ENCODE measurements at places on chromosomes 6 and 20. TPM values are rescaled to one million over a fixed set of nuclear protein-coding genes. Genes with fewer than 3 reads are reported as not detected.

DNA sequence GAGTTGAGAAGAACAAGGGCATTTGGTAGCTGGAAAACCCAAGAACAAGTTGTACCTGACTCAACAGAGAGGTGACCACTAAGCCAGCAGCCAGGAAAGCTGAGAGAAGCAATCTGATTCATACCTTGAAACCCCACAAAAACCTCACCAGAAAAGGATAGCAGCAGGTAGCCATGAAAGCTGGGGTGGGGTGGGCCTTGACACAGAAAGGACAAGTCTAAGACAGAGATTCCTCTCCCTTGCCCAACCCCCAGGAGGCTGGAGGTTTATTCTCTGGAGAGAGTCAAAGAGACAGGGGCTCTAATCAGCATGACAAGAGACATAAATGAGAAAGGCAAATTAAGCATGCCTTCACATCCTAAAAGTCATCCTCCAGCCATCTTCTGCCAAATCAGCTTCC lies 151.7 kb upstream of the DST start:
- H3K4me1 ChIP-seq = peaks cover 7% of the 10 kb centered on the region
- H3K36me3 ChIP-seq = no peaks in the 10 kb centered on the region
- H3K4me3 ChIP-seq = no peak overlapping the region
- H3K27ac ChIP-seq = no peak overlapping the region
- H3K27me3 ChIP-seq = no peaks in the 10 kb centered on the region
- no peak for DNase-seq

DNA sequence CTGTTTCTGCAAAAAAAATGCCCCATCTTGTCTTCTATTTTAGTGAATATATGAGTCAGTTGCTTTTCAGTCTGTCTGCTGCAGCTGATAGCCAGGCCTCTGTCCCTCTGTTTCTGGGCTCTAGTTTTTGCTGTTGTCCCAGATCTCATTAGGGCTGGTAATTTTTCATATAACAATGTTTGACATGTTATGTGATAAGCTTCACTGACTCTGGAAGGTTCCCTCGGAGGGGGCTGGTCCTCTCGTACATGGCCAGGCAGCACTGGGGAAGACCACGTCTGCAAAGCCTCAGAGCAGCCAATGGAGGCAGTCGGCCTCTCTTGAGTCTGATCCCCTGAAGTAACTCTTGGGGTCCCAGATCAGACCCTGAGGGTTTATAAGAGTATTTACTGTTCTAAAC lies 223.8 kb downstream of the THBS2 start:
- H3K4me3 ChIP-seq = no peak overlapping the region
- H3K27me3 ChIP-seq = peaks cover 20% of the 10 kb centered on the region

GRCh38 chr6:17281100-17281496 lies at the start of gene RBM24:
TSS of gene RBM24 (plus strand) at chr6:17281361. CDS start at chr6:17281582, 221 bp downstream.
- H3K27ac ChIP-seq = no peak within 1 kb of the TSS
- peak within 1 kb of the TSS; percentile 82 for H3K4me3 ChIP-seq
- peaks cover 20% of the 10 kb centered on the region for H3K4me1 ChIP-seq
- no peaks in the 10 kb centered on the region for H3K36me3 ChIP-seq
- peaks cover 7% of the 10 kb centered on the region for H3K27me3 ChIP-seq

GRCh38 chr6:170130201-170130621 lies 160.7 kb downstream of the DLL1 start:
- H3K27ac ChIP-seq = no peak overlapping the region
- no peak overlapping the region for H3K4me3 ChIP-seq
- no peak for DNase-seq

GRCh38 chr6:137867685-137868509 lies 838 bp downstream of the TNFAIP3 start:
- H3K4me3 ChIP-seq = peak overlapping the region; percentile 100
- H3K27me3 ChIP-seq = no peaks in the 10 kb centered on the region
- peaks cover 75% of the 10 kb centered on the region for H3K4me1 ChIP-seq
- no peak for DNase-seq
- peaks cover 4% of the 10 kb centered on the region for H3K36me3 ChIP-seq

DNA sequence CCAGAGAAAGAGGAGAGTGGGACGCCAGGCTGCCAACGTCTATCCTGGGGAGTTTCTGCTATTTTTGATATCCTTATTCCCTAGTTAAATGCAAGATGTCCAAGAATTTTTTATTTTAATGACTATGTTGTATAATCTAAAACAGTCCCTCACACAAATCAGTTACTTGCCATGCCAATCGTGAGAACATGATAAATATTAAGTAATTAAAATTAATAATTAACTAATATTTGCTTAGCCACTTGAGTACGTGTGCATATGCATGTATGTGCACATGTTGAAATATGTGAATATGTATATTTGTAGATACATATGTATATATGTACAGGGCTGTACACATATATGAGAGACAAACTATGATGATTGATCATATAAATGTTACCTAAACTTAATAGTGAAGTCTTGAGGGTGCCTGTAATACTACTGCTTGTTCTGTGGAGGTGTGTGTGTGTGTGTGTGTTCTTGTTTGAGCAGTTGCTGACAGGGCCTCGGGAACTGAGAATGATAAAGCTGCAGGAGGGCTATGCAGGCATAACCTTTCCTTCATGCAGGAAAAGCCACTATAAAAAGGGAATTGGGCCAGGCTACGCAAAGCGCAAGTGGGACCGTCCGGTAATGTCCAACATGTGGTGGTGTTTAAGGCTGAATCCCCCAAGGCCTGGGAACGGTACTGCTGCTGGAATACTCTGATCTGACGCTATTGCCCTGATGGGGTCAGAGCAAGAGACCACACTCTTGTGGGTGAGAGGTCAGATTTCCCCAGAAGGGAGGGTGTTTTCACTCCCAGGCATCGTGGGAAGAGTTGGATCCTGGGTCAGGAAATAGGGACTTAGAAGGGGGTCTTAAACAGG lies 148.3 kb upstream of the TBX18 start:
- no peak for DNase-seq
- H3K36me3 ChIP-seq = no peaks in the 10 kb centered on the region
- no peaks in the 10 kb centered on the region for H3K27me3 ChIP-seq
- peaks cover 14% of the 10 kb centered on the region for H3K4me1 ChIP-seq
- H3K27ac ChIP-seq = no peak overlapping the region

- no peak for DNase-seq
- no peaks in the 10 kb centered on the region for H3K36me3 ChIP-seq
- H3K4me1 ChIP-seq = no peaks in the 10 kb centered on the region
- H3K4me3 ChIP-seq = no peak overlapping the region
Observed at GRCh38 chr6:45759472-45759810, 256.2 kb downstream of the CLIC5 start.

- H3K4me3 ChIP-seq = no peak overlapping the region
- H3K27me3 ChIP-seq = no peaks in the 10 kb centered on the region
- no peak overlapping the region for H3K27ac ChIP-seq
- no peak for DNase-seq
- no peaks in the 10 kb centered on the region for H3K4me1 ChIP-seq
- no peaks in the 10 kb centered on the region for H3K36me3 ChIP-seq
Observed at GRCh38 chr6:105831311-105832097, 254.6 kb upstream of the PRDM1 start.

DNA sequence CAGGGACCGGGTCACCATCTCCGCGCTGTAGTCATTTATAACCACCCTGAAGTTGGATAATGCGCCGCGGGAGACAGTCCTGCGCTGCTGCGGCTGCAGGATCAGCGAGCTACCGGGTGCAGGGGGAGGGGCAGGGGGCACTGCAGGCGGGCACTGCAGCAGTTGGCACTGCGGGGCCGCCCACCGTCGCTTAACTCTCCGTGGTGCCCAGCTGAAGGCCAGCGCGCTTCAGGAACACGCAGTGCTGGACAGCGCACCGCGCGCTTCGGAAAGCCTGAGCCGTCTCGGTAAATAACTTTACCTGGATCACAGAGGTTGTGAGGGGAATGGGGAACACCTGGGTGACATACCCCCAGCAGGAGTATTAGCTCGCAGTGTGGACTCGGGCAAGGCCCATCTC lies 12.4 kb upstream of the LRFN2 start:
- no peak for DNase-seq
- H3K27me3 ChIP-seq = no peaks in the 10 kb centered on the region
- no peaks in the 10 kb centered on the region for H3K36me3 ChIP-seq
- no peaks in the 10 kb centered on the region for H3K4me1 ChIP-seq
- H3K4me3 ChIP-seq = no peak overlapping the region
- no peak overlapping the region for H3K27ac ChIP-seq

GRCh38 chr6:159104931-159105330 lies 60.1 kb upstream of the TAGAP start:
- no peaks in the 10 kb centered on the region for H3K36me3 ChIP-seq
- H3K27ac ChIP-seq = no peak overlapping the region
- DNase-seq = no peak

DNA sequence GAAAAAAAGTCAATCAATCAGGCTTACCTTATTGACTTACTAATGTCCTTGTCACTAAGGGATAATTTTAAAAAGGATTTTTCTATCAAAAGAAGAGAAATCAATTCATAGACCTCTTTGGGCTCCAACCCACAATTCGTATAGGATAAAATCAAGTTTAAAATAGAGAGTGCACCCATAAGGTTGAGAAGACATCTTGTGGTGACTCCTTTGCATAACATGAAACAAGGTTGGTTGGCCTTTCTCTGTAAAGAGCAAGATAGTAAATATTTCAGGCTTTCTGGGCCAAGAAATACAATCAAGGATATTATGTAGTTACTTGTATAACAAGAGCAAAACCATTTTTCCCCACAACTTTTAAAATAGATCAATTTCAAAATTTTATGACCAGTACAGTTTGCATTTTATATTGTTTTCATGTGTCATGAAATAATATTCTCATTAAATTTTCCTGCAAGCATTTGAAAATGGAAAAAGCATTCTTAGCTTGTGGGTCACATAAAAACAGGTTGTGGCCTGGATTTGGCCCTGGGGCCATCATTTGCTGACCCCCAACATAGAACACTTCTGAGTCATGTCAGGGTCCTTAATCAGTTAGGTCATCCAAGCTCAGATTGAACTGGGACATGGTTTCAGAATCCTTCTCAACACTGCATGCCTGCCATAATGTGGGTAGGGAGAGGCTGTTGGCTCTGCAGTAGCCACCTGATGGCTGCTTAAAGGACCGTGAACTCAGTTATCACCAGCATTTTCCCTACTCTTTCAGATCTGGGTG lies 76.7 kb downstream of the MYB start:
- DNase-seq = no peak
- no peaks in the 10 kb centered on the region for H3K27me3 ChIP-seq
- H3K4me1 ChIP-seq = peaks cover 13% of the 10 kb centered on the region
- no peak overlapping the region for H3K27ac ChIP-seq

DNA sequence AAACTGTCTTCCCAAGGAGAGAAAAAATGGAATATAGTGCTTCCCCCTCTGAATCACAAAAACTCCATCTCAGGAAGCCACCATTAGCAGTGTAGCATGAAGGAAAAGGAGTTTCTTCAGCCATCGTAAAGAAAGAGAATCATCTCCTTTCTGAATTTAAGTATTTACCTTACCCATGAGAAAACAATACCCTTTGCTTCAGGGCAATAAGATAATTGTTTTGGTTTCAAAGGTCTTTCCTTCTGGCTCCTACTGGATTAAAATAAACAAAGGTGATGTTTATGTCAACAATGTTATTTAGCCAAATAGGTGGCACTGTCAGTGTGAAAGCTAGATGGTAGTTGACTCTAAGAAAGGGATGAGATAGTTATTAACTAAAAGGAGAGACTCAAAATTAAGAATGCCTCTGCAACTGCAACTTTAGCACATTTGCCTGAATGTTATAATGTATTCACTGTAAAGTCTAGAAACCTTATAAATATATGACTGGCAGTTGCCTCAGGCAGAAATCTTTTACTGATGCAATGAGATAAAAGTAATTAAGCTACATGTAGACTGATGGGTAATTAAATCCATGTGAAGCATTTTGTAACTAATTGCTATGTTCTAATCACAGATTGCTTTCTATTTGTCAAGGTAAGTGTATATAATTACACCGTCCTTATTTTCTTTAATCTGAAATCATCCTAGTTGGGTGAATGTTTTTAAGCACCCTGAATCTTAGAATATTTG lies 399.0 kb downstream of the CDKAL1 start:
- peaks cover 20% of the 10 kb centered on the region for H3K4me1 ChIP-seq
- no peak overlapping the region for H3K4me3 ChIP-seq
- no peak overlapping the region for H3K27ac ChIP-seq

GRCh38 chr6:112259337-112259675 lies 4.9 kb upstream of the LAMA4 start:
- H3K36me3 ChIP-seq = no peaks in the 10 kb centered on the region
- H3K27ac ChIP-seq = no peak overlapping the region

The PHACTR3 gene
- not detected for total RNA-seq

The SPATA25 gene
- 7.6 TPM for total RNA-seq

The TNFRSF21 gene
- 46.3 TPM for total RNA-seq

The FRS3 gene
- 1.5 TPM for total RNA-seq

The RNF39 gene
- 0.13 TPM for total RNA-seq
